ENCODE measurements at places on chromosomes 2 and 18.

DNA sequence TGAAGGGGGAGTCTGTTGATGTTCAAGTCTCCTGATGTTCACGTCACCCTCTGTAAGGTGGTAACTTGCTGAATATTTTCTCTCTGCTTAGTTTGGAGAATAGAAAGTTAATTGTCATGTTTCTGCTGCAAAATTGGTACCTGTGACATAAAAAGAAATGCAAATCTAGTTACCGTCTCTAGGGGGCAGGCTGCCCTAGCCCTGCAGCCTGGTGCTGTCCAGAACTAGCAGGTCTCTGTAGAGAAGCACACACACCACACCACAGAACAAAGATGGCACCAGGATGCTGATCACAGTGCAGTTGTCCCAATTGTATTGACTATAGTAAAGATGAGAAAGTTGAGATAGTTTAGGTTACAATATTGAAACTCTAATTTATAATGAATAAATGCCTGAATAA is 47.0 kb downstream of the SLC9A4 start:
- no peak for DNase-seq

GRCh38 chr2:95020275-95021022 is 5.1 kb upstream of the MAL start:
- no peak for DNase-seq

- no peak for DNase-seq
These were observed 146.3 kb downstream of the CALCRL start for GRCh38 chr2:187301706-187302105.

GRCh38 chr18:39464006-39464405 is 1898.4 kb upstream of the CELF4 start:
- no peak for DNase-seq

DNA sequence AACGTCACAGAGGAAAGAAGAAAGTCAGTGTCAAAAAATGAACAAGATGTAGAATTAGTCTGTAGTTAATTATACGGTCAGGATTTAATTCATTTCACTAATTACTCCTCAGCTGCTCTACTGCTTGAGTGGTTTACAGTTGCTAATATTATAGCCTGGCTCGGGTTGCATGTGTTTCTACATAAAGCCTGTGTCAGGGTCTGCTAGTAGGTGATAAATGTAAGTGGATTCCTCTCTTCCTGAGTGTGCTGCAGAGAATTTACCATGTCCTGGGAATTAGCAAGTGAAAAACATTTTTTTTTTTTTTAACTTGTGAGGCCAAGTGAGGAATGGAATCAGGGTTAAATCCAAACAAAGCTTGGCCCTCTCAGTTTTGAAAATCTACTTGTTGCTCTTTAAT is 622.6 kb downstream of the EPHA4 start:
- DNase-seq = no peak

- DNase-seq = no peak
These were observed 372.8 kb downstream of the TMX3 start for GRCh38 chr18:68342039-68342659.

Measured in stimulated activated CD4-positive, alpha-beta T cell treated with anti-CD3 and anti-CD28 coated beads, Interleukin-4, amount 100 ng/mL, for 48 hours (primary cell).